Activated CD4-positive, CD25-positive, alpha-beta regulatory T cell treated with anti-CD3 and anti-CD28 coated beads, Interleukin-2, amount 50 U/mL, for 16 hours (primary cell): ENCODE measurements at places on chromosomes 4 and X.

- DNase-seq: no peak
Observed at GRCh38 chr4:57401586-57401985, 291.4 kb upstream of the IGFBP7 start.

DNA sequence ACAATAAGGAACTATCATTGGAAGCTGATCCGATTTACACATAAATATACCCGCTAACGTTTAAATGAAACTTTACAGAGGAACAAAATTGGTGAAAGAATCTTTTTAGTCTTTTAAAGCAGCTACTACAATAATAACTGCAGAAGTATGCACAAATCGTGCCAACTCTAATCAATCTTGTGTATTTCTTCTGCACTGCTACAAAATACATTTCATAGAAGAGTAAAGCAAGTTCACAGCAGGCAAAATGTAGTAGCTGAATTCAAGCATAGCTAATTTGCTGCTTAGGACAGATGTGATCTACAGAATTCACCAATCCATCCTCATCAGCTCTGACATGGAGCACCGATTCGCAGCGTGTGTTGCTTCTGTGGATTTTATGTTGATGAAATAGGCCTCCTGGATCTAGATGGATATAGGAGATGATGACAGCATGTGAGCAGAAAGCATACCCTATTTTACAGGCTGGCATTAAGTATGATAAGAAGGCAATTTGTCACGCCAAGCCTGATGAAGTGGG lies 367.3 kb upstream of the FGF13 start:
- no peak for DNase-seq

DNA sequence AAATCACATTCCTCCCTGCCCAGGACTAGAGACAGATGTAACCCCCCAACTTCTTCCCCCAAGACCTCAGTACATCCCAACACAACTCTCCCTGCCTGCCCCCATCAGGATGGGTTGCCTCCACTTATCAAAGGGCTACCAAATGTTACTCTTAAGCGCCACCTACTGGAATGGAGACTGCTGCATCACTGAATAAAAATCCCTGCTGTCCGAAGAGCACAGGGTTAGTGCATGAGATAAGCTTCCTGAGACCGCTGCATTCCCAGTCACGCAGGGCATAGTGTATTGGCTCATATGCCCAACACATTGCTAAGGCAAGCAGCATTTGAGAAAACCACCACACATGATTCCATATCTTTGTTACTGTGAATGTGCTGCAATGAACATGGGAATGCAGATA lies 544.5 kb downstream of the PPP4R3C start:
- no peak for DNase-seq

GRCh38 chrX:100636321-100636991 lies at the start of gene TSPAN6:
TSS of gene TSPAN6 (minus strand) at chrX:100636806. CDS start at chrX:100636694, 112 bp downstream.
- peak; percentile 31 for DNase-seq

- no peak for DNase-seq
Observed at GRCh38 chr4:182770259-182770995, 146.8 kb downstream of the DCTD start.

DNA sequence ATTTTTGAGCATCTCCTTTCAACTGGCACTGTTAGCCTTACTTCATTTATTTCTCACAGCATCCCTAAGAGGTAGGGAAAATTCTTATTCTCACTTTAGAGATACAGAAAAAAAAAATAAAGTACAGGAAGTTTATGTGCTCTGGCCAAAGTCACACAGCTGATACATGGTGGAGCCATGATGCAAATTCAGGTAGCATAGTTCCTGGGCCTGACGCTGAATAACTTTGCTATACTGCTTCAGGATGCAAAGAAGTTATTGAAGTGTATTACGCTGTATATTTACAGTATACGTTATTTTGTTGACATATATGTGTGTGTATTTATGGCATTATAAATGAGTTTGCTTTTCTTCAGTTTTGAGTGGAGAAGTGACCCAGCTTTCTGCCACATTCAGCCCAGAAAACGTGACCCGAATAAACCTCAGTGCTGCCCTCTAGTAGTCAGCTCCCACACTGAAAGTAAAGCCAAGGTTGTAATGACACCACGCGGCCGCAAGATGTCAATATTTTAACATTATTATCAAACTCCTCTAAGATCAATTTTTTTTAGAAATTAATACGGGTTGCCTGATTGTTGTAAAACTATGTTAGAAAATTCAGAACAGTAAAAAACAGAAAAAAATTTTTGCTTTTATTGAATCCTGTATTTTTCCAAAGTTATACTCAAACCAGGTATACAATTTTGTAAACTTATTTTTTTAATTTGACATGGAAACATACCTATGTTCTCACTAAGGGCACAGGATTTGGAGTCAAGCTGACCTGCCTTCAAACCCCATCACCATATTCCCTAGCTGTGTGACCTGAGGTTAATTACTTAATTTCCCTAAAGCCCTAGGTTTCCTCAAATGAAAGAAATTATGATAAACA lies 3.8 kb upstream of the GUCY2F start:
- DNase-seq: peak; percentile 26
